ENCODE measurements at places on chromosomes 12 and 14.

DNA sequence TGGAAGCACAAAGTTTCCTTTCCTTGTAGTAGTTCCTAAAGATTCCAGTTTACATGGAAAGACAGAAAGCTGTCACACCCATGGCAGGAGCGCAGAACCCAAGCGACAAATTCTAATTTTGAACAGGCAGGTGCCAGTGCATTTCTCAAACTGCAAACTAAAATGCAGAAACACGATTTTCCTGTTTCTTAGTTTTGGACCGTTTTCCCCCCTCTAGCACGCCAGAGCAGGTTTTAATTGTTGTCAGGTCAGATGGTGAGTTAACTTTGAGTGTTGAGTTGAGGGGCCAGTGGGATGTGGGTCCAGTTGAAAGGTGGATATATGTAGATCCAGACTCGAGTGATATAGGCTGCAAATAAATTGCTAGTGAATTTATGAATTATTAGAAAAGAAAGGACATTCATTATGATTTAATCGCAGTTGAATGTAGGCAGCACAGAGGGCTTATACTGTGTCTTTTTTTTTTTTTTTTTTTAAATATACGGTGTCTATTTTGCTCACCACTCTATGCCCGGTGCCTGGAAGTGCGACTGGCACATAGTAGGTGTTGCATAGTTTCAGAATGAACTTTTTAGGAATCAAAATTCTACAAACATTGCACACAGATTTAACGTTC lies 909 bp upstream of the ETFBKMT start:
- DNase-seq, result no peak

GRCh38 chr12:13976880-13977279 lies 4.5 kb downstream of the GRIN2B start:
- DNase-seq, result no peak

DNA sequence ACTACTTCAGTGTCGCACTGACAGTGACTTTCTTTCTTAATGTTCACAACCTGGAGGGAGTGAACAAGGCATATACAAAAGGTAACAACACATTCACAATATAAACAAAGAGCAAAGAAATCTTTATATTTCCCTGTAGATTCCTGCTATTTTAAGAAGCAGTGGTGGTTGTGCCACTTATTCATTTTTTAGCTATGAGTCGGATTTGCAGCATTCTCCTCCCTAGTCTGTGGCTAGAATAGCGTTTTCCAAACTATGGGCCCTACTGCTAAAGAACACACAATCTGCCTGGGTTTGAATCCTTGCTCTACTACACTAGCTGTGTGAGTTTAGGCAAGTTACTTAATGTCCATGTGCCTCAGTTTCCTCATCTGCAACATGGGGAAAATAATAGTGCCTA lies 18.6 kb upstream of the MDM1 start:
- DNase-seq, result no peak

GRCh38 chr12:41504976-41505375 lies 316.9 kb downstream of the PDZRN4 start:
- no peak for DNase-seq

- no peak for DNase-seq
Observed at GRCh38 chr14:93997082-93997481, at the start of gene CCDC197. CCDC197 (plus strand) TSS chr14:93997301; CDS start chr14:93998132, 831 bp downstream.

DNA sequence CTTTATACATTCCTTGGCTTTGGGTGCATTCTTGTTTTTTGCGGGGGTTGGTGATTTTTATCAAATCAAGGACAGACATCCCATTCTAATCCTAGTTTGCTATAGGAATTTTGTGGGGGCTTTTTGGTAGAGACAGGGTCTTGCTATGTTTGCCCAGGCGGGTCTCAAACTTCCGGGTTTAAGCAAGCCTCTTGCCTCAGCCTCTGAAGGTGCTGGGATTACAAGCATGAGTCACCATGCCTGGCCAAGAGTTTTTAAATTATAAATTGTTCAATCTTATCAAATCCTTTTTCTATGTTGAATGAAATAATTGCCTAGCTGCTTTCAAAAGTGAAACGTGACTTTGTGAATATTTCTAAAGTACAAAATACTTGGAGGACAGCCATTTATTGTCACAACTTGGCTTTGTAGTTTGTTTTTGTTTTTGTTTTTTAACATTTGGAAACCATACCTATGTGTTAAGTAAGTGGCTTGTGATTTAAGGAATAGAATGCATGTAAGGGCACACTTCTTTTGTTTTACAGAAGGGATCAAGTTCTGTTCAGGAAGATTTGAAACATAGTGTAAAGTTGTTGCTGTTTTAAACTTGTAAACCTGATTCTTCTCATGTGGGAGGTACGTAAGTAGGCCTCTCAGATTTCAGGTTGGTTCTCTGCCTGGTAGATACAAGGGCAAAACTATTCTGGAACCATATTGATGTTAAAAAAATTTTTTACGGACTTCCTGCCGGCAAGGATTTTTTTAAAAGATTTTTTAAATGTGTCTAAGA lies 13.4 kb downstream of the MARK3 start:
- no peak for DNase-seq

DNA sequence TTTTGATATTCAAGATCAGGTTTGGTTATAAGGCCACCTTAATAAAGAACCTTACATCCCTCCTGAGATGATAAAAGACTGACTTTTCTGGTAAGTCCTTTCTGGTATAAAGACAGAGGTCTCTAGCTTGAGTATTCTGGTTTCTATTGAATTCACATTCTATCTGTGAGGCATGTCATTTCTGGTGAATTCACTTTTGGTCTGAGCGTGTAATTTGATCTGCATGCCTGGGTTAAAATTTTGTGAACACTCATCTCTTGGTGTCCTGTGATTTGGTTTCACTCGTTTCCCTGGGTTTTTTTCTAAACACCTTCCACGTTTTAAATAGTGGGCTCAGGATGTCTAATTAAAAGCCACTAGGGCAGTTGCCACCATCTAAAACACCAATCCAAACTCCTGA lies 12.2 kb downstream of the EIF5 start:
- no peak for DNase-seq

DNA sequence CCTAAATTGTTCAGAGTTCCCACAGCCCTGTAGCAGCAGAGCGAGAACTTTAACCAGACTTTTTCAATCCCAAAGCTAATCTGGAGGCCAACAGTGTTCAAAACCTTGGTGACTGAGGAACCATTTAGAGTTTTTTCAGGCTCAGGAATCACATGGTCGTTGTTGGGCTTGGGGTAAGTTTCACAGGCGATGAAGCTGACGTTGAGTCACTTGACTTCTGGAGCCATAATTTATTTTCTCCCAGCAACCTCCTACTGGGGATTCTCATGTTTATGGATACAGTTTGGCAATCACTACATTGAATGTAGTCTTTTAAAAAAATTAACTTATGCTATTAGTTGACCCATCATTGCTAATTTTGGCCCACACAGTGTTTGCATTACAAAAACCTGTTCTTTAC lies 34.5 kb downstream of the SSPN start:
- DNase-seq, result no peak
